Activated T-cell treated with anti-CD3 and anti-CD28 coated beads, Interleukin-2, amount 50 U/mL, for 72 hours (primary cell): ENCODE measurements at places on chromosomes 3 and 15.

- DNase-seq, result no peak
These were observed 69.1 kb upstream of the MAGI1 start for GRCh38 chr3:66107855-66108254.

DNA sequence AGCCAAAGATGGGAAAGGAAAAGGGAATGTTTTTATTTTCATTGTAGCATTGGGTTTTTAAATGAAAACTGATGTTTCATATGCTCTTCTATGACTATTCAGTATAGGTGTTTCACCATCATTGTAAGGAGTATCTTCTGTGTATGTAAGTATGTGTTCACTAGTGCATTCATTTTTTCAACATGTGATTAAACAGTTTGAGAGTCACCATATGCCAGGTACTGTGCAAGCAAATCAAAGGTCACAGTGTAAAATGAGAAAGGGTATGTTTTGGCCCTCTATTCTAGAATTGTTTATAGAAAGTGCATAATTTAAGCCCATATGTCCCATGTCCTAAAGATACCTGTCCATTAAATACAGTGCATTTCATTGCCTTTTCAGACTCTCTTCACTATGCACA lies 207.2 kb downstream of the ZBTB20 start:
- no peak for DNase-seq

- no peak for DNase-seq
These were observed 4.6 kb downstream of the GLCE start for GRCh38 chr15:69164807-69165636.

GRCh38 chr15:25682340-25682739 lies 180.8 kb downstream of the ATP10A start:
- DNase-seq, result no peak

DNA sequence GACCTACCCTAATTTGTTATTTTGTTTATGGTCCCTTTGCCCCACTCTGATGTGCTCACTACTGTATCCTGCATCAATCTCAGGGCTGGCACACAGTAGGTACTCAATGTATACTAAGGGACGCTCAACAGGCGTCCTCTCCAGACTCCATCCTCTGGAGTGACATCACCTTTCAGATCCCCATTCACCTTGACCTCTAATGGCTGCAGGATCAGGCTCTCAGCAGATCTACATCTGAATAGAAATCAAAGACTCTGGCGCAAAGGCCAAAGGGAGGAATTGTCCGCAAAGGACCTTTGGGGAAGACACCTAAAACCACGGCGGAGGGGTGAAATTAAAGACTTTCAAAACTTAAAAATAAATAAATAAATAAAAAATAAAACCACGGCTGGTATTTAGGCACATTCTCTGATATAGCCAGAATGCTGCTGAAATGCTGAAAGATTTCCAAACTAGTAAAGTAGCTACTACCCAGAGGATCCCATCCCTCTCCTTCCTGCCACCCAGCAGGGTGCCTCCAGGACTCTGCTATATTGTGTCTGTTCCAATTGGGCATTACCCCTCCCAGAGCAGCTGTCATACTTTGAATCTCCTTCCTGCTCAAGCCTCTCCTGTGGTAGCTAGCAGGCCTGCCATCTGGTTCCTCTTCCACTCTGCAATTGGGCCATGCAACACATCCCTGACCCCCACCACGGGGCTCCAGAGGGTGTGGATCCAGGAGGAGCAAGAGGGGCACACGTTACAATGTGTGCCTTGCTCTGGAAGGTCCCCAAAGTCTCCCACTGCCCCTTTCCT lies 6.1 kb downstream of the SHF start:
- no peak for DNase-seq

- peak; percentile 2 for DNase-seq
These were observed 171.4 kb downstream of the NSUN3 start for GRCh38 chr3:94234177-94234788.

GRCh38 chr15:40932649-40933516 lies 3.7 kb downstream of the DLL4 start:
- no peak for DNase-seq

GRCh38 chr3:30661098-30661873 lies 54.9 kb downstream of the TGFBR2 start:
- no peak for DNase-seq

DNA sequence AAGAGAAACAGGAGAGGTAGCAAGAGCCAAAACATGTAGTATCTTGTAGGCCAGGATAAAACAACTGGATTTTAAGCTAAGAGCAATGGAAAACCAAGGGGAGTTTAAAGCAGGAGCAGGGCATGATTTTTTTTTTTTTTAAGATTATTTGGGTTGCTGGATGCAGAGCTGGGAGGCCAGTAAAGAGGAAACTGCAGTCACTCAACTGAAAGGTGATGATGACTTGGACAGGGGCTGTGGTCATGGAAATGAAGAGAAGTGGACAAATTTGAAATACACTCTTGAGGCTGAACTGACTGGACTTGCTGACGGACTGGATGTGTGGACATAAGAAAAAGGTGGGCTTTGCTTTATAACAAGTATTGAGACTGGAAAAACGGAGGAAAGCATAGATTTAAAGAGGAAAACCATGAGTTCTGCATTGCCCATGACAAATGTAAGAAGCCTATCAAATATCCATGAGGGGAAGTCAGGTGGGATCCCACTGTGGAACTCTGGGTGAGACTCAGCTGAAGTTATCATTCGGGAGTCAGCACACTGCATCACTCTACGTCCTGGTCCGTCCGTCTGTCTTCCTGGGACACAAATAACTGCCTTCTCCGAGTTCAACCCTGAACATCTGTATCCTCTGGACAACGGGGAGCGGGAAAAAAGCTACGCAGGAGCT lies 688 bp downstream of the XPC start:
- DNase-seq, result peak; percentile 5

DNA sequence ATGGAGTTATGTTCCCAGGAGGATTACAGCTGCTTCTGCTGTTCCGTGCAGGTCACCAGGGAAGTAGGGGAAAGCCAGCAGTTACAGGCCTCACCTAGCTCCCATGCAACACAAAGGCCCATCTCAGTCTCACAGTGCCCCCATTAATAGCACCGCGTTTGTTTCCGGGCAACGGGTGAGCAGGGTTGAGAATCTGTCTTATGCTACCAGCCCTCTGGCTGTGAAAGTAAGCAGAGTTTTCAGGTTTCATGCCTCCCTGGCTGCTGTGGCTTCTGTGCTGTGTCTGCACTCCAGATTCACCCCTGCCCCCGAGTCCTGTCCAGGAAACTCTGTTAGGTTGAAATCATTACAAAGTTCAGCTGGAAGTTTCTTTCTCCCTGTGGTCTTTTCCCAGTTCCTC lies 254.4 kb upstream of the GPR149 start:
- no peak for DNase-seq

GRCh38 chr15:29952225-29952624 lies 130.0 kb upstream of the TJP1 start:
- no peak for DNase-seq

- DNase-seq, result no peak
These were observed 7.6 kb upstream of the ADPRH start for GRCh38 chr3:119571688-119572087.

- DNase-seq, result no peak
These were observed 67.8 kb downstream of the TPRG1 start for GRCh38 chr3:189239616-189240015.

DNA sequence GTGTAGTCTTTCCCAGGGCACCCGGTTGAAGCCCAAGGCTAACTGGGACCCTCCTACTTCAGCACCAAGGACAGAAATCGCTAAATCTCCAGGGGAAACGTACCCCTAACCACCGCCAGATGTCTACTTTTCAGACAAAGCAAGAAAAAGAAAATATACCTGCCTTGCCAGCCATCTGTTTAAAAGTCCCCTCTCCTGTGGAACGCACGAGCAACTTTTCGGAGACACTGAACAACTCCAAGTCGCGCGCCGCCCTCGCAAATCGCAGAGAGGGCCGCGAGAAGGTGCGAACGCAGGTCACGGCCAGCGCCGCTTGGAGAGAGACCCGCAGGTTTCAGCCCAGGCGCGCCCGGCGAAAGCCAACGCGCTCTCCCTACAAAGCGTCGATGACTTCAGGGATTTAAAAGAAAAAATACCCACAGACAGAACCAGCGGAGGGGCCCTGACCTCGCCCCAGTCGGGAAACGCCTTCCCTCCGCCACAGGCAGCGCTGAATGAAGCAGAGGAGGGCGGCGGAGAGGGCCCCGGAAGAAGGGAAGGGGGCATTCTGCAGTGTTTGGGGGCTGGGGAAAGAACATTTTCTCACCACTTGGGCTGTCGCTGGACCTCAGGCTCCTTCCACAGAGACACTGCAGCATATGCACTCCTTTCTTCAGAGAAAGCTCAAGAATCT lies 213.1 kb downstream of the FGF12 start:
- no peak for DNase-seq

- DNase-seq, result peak; percentile 30
These were observed 51.8 kb upstream of the DGKG start for GRCh38 chr3:186413615-186414415.

DNA sequence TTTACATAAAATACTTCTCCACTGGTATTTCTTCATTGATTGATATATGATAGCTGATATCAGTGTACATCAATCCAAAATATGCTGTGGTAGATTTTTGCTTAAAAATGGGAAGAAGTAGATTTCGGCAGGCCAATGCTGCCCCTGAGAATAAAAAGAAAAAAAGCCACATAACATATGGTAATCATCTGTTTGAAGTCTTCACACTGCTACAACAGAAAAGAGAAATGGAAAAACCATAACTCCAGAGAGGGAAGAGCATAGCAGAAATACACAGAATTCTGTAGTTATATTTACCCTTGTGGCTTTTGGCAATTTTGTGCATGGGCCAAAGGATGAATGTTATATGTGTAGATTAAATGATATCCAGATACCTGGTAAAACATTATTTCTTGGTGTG lies 143.1 kb upstream of the KCNMB2 start:
- no peak for DNase-seq

DNA sequence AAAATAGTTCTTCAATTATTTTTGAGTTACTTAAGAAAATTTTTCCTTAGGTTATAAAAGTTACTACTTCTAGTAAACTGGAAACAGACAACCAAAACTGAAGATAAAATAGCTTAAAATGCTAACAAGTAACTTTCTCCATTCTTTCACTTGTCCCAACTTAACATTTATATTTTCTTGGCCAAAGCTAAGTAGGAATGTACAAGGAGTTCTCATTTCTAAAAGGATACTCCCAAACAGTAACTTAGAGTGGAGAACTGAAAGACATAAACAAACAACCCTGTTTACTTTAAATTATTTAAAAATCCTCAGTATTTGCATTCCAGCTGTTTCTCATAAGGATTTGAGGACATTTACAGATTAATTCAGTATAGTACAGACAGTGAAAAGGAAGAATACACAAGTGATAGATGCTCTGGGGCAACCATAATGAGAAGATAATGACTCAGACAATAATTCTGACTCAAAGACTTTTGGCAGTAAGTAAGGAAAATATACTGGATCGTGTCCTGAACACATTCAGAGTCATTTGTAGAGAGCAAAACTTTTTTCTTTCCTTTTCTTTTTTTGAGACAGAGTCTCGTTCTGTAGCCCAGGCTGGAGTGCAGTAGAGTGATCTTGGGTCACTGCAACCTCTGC lies 29.2 kb upstream of the ANXA2 start:
- DNase-seq, result no peak

GRCh38 chr3:4408958-4409357 lies 58.1 kb downstream of the SUMF1 start:
- no peak for DNase-seq

DNA sequence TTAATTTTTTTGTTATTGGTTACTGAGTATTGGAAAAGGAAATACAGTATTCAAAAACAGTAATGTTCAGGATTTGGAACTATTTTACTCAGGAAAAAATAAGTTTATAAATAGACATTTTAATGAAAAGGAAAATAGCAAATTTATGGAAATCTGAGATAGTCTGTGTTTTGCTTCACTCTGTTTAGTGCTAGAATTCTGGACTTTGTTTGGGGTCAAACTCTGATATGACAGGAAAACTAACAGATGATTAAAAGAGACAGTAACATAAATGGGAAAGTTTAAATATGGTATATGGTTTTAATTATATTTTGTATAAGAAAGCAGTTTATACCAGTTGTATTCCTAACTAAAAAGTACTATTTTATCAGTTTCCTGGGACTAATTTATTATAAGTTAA lies 17.4 kb downstream of the SETD5 start:
- no peak for DNase-seq

GRCh38 chr3:13706451-13706850 lies 157.5 kb downstream of the FBLN2 start:
- DNase-seq, result no peak

GRCh38 chr3:94360987-94361386 lies 298.1 kb downstream of the NSUN3 start:
- DNase-seq, result no peak

DNA sequence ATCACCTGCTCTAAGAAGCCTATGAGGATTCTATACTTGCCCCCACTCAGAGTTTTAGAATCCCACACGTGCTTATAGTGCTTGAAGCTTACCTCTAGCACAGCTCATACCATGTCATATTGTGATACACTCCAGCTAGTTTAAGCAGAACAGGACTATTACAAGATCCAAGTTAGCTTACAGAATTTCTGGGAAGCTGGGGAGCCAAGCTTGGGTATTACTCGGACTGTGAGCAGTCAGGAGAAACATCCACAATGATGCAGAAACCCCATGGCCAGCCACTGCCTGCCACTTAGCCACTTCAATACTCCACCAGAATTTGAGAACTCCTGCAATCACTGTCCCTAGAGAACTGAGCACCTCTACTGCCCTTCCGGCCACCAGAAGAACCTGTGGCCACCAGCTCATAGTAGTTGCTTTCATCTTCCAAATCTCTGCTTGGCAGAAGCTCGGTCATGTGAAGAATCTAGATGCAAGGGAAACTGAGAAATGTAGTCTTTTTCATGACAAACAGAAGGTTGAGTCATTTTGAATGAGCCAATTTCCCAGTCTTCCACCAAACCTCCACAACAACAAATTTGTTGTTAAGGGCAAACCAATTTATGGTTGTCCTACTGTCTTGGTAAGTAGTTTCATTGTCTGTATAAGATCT lies 27.7 kb upstream of the SSR3 start:
- DNase-seq, result no peak

DNA sequence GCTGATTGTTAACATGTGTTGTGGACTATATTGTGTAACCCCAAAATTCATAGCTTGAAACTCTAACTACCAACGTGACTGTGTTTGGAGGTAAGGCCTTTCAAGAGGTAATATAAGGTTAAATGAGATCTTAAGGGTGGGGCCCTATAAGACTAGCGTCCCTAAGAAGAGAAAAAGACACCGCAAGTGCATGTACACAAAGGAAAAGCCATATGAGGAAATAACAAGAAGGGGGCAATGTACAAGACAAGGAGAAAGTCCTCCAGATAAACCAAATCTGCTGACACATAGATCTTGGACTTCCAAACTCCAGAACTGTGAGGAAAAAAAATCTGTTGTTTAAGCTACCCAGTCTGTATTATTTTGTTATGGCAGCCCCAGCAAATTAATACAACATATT lies 8.6 kb downstream of the DMXL2 start:
- no peak for DNase-seq

DNA sequence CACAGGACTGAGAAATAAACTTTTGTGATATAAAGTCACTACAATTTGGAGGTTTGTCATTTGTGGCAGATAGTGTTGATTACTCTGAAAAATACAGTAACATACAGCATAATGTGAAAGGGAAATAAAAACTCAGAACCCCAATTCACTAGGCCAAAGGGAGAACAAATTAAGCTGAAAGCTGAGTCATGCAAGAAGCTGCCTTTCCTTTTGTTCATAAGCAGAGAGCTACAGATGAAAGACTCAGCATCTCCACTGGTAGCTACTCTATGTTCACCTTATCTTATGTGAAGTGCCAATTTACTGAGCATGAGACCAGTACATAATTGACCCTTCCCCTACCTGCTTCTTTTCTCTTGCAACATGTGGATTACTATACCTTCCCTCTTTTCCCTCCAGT lies 19.3 kb upstream of the SLTM start:
- no peak for DNase-seq

- no peak for DNase-seq
These were observed 8.3 kb upstream of the CHRM5 start for GRCh38 chr15:33959844-33960548.

- DNase-seq, result no peak
These were observed 43.3 kb downstream of the RASGRP1 start for GRCh38 chr15:38521316-38521715.
